ENCODE measurements at places on chromosomes 4 and X.

DNA sequence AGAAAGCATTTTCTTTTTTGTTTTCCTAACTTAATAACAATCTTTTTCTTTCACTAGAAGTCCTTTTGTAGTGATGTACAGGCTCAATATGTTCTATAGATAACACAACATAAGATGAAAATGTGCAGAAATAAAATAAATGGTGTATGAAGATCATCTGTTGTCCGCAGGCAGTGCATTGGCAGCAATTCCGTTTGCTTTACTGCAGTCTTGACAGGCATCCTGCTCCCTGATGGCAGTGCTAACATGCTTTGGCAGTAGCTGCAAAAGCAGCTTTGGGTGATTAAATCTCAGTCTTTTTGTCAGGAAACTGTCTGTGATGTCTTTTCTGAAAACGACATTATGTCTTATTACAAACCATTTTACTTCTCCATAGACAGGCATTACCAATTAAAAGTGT is 131.4 kb downstream of the TRAM1L1 start:
- no peak for DNase-seq

GRCh38 chr4:89308161-89308500 is 531 bp upstream of the GPRIN3 start:
- DNase-seq: no peak

- DNase-seq: peak; percentile 59
Measured at GRCh38 chr4:152310257-152310656, 225.6 kb downstream of the FBXW7 start.

DNA sequence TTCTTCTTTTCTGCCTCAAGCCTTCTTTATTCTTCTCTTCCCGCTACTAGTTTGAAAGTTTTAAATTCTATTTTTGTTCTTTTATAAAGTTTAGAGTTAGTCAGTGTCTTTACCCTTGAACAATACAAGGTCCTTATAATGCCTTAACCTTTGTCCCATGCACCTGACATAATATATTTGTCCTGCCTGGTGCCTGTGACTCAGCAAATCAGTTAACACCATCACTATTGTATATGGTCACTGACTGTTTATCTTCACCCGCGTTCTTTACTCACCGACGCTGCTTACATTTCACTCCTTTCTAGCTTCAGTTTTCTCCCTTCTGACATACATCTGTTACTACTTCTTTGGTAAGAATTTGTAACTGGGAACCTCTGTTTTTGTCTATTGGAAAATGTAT is 5.7 kb downstream of the SMIM20 start:
- DNase-seq: no peak

- no peak for DNase-seq
Measured at GRCh38 chrX:314781-315595, 3.6 kb downstream of the GTPBP6 start.

- no peak for DNase-seq
Measured at GRCh38 chr4:1945124-1945895, 63.5 kb downstream of the NELFA start.

DNA sequence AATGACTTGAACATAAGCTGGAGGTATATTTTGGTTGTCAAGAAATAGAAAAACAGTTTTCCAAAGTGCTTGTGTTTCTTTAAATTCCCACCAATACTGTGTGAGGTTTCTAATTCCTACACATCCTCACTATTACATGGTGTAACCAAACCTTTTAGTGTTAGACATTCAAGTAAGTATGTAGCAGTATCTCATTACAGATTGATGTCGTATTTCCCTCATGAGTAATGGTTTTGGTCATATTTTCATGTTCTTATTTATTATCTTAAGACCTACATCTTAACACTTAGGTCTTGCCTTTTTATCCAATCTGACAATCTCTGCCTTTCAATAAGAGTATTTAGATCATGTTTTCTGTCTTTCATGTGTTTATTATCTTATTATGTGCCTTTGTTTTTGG is 253.7 kb upstream of the ANXA10 start:
- no peak for DNase-seq

GRCh38 chr4:89420507-89420906 is 112.9 kb upstream of the GPRIN3 start:
- DNase-seq: peak; percentile 10

- DNase-seq: no peak
Measured at GRCh38 chr4:182916483-182917181, 554 bp downstream of the DCTD start.

- no peak for DNase-seq
Measured at GRCh38 chr4:127463883-127464282, 168.9 kb upstream of the INTU start.

DNA sequence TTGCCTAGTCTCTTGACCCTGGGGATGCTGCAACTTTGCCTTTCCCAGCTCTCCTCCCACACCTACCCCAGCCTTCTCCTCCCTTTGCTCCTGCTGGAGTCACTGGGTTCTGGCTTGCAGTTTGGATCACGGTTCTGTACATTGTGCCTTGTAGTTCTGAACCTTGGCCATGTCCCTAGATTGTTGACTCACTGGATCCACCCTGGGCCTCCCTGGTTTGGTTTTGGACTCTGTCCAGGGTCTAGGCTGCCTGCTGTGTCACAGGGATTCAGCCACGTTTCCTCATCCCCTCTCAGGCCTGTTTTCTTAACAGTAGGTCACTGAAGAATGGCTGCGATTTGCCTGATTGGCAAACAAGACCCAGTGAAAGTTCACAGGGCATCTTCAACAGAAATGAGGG is 11.5 kb upstream of the GABRE start:
- no peak for DNase-seq

DNA sequence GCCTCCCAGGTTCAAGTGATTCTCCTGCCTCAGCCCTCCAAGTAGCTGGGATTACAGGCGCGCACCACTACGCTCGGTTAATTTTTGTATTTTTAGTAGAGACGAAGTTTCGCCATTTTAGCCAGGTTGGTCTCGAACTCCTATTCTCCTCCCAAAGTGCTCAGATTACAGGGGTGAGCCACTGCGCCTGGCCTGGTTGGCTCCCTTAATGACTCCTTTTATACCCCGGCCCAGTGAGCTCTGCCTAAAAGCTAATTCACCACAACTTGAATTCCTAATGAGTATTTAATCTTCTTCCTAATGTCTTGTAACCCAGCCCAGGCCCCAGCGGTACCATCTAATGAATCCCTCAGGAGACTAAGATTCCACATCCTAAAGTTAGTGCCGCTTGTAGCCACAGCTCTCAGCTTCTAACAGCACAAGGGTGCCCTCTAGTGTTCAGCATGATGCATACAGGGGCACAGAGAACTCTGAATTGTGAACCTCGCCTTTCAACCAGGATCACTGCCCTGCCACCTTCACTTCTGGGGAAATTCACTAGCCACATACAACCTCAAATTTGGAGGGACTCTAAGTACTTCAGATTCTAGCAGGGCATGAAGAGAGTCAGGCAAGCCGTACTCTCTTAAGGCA is 89.5 kb downstream of the OR13H1 start:
- DNase-seq: peak; percentile 13

GRCh38 chr4:105936901-105937300 is 41.6 kb downstream of the NPNT start:
- no peak for DNase-seq

GRCh38 chr4:10085386-10085785 is 31.2 kb downstream of the WDR1 start:
- DNase-seq: no peak

- DNase-seq: no peak
Measured at GRCh38 chr4:52868133-52868532, 6.0 kb downstream of the RASL11B start.

DNA sequence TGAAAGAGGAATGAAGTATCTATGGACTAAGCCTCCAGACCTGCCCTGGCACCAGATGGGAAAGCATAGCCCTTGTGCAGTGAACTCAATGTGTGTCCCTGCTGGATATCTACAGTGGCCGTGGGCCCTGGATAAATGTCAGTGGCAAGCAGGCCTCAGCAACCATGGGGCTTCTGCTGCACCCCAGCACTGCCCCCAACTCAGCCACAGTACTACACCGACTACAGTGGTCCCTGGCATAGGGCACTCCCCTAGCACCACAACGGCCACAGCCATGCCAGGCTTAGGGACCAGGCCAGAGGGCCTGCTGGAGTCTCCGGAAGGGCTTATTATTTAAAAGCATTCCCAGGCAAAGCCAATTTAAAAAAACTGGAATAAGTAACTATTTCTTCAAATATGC is 459.1 kb downstream of the SH2D1A start:
- DNase-seq: no peak

DNA sequence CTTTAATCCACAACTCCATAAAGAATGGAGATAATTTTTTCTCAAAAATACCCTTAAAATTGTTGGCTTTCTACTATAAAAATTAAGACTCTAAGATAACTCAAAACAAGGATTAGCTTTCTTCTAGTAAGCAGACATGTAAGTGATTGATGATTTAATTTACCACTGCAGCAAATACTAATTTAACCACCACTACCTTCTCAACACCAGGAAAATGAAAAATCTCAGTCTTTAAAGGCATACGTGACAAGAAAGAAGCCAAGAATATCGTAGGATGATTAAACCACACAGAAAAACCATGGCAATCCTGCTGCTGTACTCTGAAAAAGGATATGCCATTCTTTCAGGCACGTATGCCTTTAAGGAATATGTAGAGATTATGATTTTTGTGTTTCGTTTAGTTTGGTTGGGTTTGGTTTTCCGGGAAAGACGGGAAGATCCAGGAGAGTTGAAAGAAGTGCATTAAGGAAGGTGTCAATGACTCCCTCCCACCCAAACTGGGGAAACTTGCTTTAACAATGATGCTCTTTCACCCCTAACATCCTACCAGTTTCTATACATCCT is 881 bp downstream of the LRCH2 start:
- DNase-seq: no peak

DNA sequence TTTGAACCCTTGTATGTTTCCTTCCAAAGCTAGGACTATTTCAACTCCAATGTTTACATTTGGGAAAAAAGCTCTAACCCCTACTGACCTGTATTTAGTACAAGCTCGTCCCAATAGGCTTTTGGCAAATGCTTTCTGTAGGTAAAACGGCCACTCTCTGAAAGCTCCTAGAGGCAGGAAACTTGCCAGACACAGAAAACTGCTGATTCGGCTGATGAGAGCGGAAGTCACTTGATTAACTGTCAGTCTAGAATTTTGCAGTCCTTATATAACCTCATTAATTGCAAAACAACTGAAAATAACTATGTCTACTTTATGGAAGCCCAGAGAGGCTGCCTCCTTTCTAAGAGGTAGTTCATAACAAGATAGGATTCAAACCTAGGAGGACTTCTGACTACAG is 108.1 kb downstream of the TSPAN7 start:
- no peak for DNase-seq

DNA sequence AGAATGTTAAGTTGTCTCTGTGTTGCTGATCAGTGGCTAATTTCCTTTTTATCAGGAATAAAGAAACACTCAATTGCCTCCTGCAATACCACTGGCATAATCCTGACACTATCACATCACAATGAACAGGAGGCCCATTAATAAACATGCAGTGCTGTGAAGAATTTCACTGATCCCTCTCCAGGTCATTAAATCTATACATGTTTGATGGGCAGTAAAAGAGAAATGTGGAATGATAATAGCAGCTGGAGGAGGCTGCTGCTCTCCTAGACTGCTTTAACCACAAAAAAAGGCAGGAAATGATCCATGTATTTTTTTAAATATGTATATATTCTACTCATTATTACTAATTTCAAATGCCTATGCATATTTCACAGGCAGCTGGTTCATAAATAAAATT is 202.1 kb downstream of the CENPC start:
- DNase-seq: no peak

DNA sequence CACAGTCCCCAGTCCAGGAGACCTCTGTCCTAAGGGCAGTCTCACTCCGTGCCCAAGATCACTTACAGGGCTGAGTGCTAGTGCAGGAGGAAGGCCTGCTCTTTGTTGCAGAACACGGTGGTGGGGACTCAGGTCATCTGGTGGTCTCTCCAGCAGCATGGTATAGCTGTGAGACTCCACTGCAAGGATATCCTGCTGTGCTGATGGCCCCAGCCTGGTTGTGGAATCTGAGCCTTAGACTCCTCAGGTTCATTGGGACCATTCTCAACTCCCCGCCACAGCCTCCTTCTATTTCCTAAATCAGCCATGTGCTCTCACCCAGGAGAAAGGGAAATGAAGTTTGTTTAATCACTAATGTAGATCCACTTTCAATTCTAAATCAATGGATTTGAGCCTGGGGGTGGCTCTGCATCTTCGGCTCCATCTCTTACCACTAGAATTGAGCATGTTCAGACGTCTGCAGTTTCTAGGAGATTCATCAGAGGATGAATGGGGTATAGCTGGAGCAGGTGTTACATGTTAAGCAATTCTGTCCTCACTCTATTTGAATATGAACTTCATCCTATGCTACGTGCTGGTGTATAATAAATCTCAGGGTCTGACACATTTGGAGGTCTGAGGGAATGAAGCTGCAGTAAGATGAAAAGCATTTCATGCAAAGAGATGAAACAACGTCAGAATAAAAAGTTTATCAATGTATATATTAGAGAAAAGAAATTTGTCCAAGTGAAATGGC is 189.2 kb downstream of the MGST2 start:
- no peak for DNase-seq

DNA sequence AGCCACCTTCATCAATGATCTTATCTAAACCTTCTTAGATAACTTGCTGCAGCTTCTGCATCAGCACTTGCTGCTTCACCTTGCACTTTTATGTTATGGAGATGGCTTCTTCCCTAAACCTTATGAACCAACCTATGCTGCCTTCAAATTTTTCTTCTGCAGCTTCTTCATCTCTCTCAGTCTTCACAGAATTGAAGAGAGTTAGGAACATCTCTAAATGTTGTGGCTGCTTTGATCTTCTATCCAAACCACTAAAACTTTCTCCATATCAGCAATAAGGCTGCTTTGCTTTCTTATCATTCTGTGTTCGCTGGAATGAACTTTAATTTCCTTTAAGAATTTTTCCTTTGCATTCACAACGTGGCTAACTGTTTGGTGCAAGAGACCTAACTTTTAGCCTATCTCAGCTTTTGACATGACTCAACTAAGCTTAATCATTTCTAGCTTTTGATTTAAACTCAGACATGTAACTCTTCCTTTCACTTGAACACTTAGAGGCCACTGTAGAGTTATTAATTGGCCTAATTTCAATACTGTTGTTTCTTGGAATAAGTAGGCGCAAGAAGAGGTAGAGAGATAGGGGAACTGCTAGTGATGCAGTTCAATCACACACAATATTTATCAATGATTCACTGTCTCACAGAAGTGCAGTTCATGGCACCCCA is 36.1 kb upstream of the CORIN start:
- no peak for DNase-seq

DNA sequence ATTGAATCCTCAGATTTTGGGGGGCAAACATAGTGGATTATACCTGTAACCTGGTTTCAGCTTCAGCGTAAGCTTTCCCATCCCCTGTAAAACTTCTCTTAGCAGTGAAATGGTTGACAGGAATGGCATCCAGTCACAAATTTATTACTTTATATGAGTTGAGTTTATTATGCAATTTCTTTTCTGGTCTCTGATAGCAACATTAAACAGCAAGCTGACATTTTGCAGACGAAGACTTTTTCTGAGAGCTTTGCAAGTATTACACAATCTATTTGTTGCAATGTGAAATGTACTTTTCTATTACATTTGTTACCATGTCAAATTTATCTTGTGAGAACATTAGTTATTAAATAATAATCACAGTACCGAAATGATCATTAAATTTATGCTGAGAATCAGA is 60.6 kb downstream of the GSPT2 start:
- no peak for DNase-seq
